ENCODE measurements at places on chromosomes 4 and X. TPM values are rescaled to one million over a fixed set of nuclear protein-coding genes. Genes with fewer than 3 reads are reported as not detected.

Gene PDK3
- 1.7 TPM for total RNA-seq

Gene SPACA5
- total RNA-seq = not detected

- no peak for DNase-seq
These were observed 473.8 kb downstream of the SPRY1 start for GRCh38 chr4:123870216-123870876.

- no peak for DNase-seq
These were observed 225.0 kb upstream of the CXXC4 start for GRCh38 chr4:104719539-104720230.

Data from psoas muscle (tissue), 8 donors.